ENCODE measurements at places on chromosomes 2 and 18. TPM values are rescaled to one million over a fixed set of nuclear protein-coding genes. Genes with fewer than 3 reads are reported as not detected.

GNAL gene
- 0.36 TPM for total RNA-seq

ABHD1 gene
- total RNA-seq, result not detected

EFHD1 gene
- total RNA-seq, result not detected

COL6A3 gene
- 9.1 TPM for total RNA-seq

DSG2 gene
- total RNA-seq, result not detected

CHRNA1 gene
- 1,867 TPM for total RNA-seq

TSHZ1 gene
- 6.8 TPM for total RNA-seq

DAW1 gene
- not detected for total RNA-seq

POMC gene
- not detected for total RNA-seq

LYPD6 gene
- 2.4 TPM for total RNA-seq

OR6B2 gene
- total RNA-seq, result not detected

RAPGEF4 gene
- 1.5 TPM for total RNA-seq

DOK6 gene
- total RNA-seq, result not detected

SPATA3 gene
- total RNA-seq, result not detected

PDE11A gene
- total RNA-seq, result 1.2 TPM

VSNL1 gene
- 2.1 TPM for total RNA-seq

DNER gene
- 0.05 TPM for total RNA-seq

MATN3 gene
- 1.2 TPM for total RNA-seq

RAPH1 gene
- 41.3 TPM for total RNA-seq

SH3RF3 gene
- 5.1 TPM for total RNA-seq

CHPF gene
- 388 TPM for total RNA-seq

GPAT2 gene
- not detected for total RNA-seq

MLPH gene
- total RNA-seq, result 51.0 TPM

AQP12A gene
- not detected for total RNA-seq

G6PC2 gene
- total RNA-seq, result not detected

CDH2 gene
- 21.2 TPM for total RNA-seq

GAD1 gene
- total RNA-seq, result 0.83 TPM

POTEC gene
- not detected for total RNA-seq

NXPH2 gene
- not detected for total RNA-seq

TAF4B gene
- 1.8 TPM for total RNA-seq

RNF152 gene
- total RNA-seq, result 2.9 TPM

All from myocyte (in vitro differentiated cells).